ENCODE measurements at places on chromosomes 2 and 18.
A peak's percentile ranks its signal among the peaks of the same experiment; 100 is the strongest.

- no peak for DNase-seq
Observed at GRCh38 chr2:1563943-1564891, 151.0 kb downstream of the TPO start.

DNA sequence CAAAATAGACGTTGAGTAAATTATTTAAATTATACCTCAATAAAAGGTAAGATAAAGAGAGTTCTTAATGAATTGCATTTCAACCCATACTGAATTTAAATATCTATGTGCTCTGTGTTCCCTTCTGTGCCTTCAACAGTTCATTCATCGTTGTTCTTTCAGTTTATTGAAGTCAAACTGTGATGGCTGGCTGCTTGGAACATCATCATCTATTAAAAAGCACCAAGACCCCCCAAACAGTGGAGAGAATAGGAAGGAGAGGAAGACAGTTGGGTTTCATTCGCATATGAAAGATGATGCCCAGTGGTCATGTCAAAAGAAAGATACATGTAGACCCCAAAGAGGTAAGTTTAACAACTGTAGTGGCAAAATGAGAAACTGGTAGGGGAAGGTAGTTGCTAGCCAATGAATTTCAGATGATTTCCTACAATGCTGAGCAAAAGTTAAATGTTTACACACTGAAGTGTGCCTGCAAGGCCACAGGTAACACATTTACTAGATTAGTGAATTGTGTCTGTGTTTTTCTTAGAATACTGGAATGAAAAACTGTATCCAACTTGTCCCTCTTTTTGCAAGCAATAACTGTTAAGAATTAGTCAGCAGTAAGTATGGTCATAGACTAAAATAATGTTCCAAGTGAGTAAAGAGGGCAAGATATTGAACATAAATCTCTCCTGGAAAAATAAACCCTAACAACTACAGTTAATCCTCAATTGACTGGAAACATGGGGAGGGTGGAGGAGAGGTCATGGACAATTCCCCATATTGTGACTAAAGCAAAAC, 331.3 kb downstream of the KIAA1328 start:
- DNase-seq = no peak

- DNase-seq = no peak
Observed at GRCh38 chr2:234451242-234451641, 45.6 kb downstream of the ARL4C start.

GRCh38 chr18:11553098-11553940, 56.1 kb upstream of the SLC35G4 start:
- peak; percentile 14 for DNase-seq

DNA sequence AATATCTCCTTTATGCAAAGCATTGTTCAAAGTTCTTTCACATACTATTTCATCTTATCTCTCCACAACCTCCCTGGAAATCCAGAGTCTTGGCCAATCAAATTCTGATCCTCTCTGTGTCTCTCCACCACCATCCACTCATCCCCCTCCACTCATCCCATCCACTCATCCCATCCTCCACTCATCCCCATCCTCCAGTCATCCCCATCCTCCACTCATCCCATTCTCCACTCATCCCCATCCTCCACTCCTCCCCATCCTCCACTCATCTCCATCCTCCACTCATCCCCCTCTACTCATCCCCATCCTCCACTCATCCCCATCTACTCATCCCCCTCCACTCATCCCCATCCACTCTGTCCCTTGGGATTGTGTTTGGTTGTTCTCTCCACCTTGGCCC, 101.1 kb downstream of the BCL2 start:
- DNase-seq = no peak

GRCh38 chr2:169091761-169092519, 22.6 kb downstream of the DHRS9 start:
- no peak for DNase-seq

- DNase-seq = no peak
Observed at GRCh38 chr2:202194418-202194817, 44.0 kb downstream of the SUMO1 start.

DNA sequence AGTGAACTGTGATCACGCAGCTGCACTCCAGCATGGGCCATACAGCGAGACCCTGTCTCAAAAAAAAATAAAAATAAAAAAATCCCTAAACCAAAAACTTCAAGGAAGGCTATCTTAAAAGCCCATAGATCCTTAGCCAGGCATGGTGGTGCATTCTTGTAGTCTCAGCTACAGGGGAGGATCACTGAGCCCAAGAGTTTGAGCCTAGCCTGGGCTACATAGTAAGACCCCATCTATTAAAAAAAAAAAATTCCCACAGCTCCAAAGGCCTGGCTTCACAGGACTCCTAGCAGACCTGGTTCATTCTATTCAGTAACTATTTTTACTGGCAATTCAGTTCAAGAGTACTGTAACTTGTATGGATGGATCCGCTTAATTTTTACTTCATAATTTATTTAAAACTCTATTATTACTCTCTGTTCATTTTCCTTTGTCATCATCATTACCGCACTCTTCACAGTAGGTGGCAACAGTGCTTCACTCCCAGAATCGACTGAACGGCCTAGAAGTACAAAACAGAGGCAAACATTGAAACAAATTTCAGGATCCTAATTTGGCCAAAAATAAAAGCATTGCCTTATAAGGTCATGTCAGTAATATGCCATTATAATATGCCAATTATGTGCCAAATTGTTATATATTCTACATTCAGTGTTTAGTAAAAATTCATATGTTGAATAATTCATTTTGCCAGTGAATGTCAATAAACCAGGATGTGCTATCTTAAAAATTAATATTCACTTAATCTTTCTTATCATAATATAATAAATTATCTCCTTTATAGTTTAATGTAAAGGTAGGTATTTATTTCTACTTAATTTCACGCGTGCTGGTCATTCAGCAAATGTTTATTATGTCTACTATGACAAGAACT, 14.3 kb upstream of the STAM2 start:
- peak; percentile 1 for DNase-seq

DNA sequence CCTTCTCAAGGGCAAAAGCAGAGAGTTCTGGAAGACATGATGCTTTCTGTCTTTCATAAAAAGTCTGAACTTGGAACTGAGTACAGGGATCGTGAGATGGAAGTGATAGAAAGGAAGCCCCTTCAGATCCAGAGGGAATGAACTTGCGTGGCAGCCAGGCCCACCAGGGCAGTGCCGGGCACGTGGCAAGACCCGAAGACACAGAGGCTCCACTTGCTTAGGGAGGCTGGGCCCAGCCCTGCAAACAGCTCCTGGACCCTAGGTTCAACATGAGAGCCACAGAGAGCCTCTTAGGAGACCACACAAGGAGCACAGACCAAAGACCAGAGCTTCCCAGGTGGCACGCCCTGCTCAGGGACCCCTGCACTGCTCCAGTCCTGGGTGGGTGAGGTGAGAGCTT, 155.4 kb upstream of the SMIM21 start:
- no peak for DNase-seq

DNA sequence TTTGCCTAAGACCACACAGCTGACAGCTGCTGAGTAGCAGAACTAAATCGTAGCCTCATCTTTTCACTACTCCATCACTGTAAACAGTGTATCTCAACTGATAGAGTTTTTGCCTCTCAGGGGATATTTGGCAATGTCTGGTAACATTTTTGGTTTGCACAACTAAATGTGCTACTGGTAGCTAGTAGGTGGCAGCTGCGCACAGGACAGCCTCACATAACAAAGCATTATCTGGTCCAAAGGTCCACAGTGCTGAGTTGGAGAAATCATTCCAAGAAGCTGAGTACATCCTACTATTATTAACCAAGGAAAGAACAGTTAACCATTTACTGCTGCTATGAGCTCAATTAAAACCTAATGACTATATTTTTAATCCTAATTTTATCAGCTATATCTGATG, 6.1 kb upstream of the CCDC102B start:
- DNase-seq = no peak

DNA sequence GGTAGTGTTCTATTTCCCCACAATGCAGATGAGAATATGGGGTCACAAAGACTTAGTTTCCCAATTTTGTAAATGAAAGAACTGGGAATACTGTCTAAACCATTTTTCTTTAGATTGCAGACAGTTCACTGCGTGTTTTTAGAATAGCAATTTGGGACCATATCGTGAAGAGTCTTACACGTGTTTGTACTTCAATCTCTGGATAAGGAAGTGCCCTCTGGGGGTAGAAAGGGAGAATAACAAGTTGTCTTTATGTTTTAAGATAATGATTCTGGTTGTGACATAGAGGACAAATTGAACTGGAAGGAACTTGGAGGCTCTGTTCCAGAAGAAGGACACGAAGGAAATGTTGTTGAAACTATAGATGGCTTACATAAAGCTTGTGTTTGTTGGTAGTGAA, 457.7 kb downstream of the CBLN2 start:
- DNase-seq = peak; percentile 31

DNA sequence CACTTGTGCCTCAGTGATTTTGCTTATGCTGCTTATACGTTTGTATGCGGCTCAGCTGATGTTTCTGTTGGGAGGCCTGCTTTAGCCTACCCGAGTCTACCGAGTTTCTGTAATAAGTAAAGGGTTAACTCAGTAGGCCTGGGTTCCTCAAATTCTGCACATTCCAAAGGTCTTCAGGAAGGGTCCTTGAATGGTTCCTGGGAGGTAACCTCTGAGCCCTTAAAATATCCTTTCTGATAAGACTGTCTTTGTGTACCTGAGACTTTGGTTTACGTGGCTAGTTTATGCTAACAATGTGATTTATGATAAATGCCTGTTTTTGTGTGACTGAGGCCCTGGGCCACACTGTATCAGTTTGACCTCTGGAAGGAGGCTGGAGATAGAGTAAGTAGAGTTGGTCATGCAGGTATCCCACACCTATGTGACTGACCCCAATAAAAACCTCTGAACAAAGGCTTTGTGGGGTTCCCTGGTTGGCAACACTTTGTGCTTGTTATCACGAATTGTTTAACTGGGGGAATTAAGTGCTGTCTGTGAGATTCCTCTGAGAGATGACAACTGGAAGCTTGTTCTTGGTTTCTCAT, 18.9 kb upstream of the PNPT1 start:
- DNase-seq = no peak

GRCh38 chr2:25315316-25315680, 26.4 kb downstream of the DNMT3A start:
- DNase-seq = no peak

- DNase-seq = no peak
Observed at GRCh38 chr2:65498396-65498795, 66.0 kb upstream of the SPRED2 start.

GRCh38 chr2:81767187-81767912, 1462.8 kb upstream of the LRRTM1 start:
- no peak for DNase-seq

DNA sequence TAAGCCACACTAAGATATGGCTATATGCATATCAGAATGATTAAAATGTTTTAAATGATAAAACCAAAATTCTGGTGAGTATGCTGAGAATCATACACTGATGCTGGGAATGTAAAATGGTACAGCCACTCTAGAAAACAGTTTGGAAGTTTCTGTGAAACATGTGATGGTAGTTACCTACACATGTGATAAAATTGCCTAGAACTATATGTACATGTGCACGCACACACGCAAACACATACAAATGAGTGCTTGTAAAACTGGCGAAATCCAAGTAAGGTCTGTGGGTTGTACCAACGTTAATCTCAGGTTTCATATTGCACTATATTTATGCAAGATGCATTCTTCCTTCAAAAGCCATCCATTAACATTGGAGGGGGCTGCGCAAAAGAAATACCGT, 195.0 kb upstream of the RAB6C start:
- DNase-seq = no peak

DNA sequence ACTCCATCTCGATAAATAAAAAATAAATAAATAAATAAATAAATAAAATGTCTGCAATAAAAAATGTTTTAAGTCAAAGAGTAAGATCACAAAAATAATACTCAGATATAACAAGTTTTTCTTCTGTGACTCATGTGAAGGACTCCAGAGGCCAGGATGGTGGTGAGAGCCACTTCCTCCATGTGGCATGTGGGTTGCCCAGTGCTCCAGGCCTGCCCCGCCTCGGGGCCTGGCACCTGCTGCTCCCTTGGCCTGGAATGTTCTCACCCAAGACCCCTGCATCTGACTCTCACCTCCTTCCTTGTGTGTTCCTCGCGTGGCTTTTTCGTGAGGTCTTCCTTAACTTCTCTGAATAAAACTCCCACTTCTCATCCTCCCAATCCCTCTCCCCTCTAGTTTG, 77.4 kb upstream of the LDLRAD4 start:
- no peak for DNase-seq

GRCh38 chr18:45014047-45014501, 333.4 kb downstream of the SETBP1 start:
- peak; percentile 72 for DNase-seq

GRCh38 chr2:8096484-8096883, 585.4 kb upstream of the ID2 start:
- DNase-seq = no peak

DNA sequence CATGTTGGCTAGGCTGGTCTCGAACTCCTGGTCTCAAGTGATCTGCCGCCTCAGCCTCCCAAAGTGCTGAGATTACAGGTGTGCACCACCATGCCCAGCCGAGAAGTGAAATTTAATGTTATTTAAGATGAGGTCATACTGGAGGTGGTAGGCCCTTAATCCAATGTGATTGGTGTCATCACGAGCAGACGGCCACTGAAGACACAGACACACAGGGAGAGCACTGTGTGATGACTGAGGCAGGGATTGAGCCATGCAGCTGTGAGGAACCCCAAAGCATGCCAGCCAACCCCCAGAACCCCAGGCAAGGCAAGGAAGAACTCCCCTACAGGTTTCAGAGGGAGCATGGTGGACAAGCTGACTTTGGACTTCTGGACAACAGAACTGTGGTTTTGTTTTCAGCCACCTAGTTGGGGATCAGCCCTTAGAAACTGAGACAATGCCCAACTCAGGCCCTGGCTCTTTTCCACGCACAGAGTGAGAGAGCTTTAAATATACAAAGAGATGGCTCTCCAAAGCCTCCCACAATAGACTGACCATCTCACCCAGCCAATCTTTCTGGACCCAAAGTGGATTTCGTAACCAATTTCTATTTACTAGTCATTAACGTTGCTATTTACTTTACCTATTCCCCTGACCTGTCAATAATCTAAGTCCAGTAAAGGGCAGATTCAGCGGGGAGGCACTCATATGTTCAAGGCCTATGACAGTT, 34.2 kb downstream of the TBC1D8 start:
- no peak for DNase-seq

DNA sequence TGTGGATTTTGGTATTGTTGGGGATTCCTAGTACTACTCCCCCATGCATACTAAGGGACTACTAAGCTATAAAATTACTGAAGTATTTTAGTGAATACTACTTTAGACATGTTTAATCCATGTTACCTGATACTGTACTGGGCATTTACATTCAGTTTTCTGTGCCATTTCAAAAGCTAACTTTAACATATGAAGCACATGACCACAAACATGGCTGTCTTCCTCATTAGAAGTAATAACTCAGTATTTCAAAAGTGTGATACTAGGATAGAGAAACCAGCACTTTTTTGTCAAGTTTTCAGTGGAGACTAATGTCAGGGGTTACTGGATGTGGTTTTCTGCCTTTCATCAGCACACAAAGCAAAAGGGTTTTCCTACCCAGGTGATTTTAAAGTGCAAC, 27.9 kb downstream of the WDR33 start:
- DNase-seq = no peak

GRCh38 chr2:64401529-64401880, 52.5 kb upstream of the LGALSL start:
- DNase-seq = no peak

- DNase-seq = no peak
Observed at GRCh38 chr18:23532848-23533247, 29.5 kb downstream of the RMC1 start.

- no peak for DNase-seq
Observed at GRCh38 chr18:35000457-35000856, 40.8 kb upstream of the MAPRE2 start.

- DNase-seq = no peak
Observed at GRCh38 chr2:42261518-42262195, 92.5 kb downstream of the EML4 start.

GRCh38 chr18:39730606-39731005, 2165.0 kb upstream of the CELF4 start:
- no peak for DNase-seq

Data from NCI-H2081 (cell line).